ENCODE measurements at places on chromosomes 3 and 15.

DNA sequence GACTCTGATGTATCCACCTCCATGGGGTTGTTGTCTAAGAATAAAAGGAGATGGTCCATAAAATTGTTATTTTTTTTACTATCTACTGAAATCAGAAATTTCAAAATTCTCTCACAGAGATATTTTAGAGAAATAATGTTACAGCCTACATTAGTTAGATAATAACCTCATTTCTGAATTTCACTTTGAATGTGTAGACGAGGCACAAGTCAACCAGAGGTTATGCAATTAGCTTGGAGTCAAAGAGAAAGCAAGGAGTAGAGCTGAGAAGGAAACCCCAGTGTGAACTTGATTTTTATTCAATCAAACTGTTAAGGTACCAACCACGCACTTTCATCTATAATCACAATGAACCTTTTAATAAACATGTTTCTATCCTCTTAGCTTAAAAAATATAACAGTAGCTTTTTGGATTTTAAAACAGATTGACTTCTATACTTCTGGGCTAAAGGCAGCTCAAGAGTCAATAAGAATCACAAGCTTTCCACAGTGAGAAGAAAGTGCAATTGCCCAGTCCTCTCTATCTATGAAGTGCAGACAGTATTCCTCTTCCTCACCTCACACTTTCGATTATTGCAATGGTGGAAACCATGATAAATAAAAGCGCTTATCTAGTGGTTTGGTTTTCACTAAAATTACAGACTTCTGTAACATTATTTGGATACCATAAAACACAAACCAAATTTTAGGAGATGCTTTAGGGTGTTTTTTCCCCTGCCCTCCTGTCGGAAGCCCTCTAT is 403.2 kb downstream of the ZBTB20 start:
- DNase-seq: no peak

- peak; percentile 60 for DNase-seq
Observed at GRCh38 chr15:85504749-85505676, 124.6 kb downstream of the AKAP13 start.

- DNase-seq: no peak
Observed at GRCh38 chr15:73732930-73733329, 20.2 kb downstream of the INSYN1 start.

- DNase-seq: no peak
Observed at GRCh38 chr3:51711352-51712037, 4.6 kb downstream of the GRM2 start.

DNA sequence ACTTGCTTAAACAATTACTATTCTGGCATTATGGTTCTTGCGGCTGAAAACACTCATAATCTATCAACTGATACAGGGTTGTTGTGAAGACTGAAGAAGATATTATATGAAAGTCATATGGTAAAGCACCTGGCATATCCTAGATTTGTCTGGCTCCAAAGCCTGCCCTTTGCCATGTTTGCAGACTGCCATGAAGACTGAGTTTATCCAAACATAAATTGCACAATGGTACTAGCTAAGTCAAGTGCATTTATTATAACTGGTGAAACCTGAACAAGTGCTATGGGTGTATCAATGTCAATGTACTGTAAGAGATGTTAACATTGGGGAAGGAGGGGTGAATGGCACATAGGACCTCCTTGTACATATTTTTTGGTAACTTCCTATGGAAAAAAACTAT is 87.4 kb upstream of the MEX3B start:
- no peak for DNase-seq

All from BE2C (cell line).